ENCODE measurements at places on chromosomes 4 and X.
A peak's percentile ranks its signal among the peaks of the same experiment; 100 is the strongest.

- DNase-seq: no peak
These were observed 53.1 kb downstream of the ATXN3L start for GRCh38 chrX:13266641-13267345.

DNA sequence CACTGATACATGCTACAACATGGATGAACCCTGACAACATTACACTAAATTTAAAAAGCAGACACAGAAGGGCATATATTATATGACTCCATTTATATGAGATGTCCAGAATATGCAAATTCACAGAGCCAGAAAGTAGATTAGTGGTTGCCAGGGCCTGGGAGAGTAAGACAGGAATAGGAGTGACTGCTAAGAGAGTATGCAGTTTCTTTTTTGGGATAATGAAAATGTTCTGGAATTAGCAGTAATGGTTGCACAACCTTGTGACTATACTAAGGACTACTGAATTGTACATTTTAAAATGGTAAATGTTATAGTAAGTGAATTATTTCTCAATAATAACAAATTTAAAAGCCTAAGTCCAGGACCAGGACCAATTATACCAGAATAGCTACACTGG, 29.5 kb upstream of the NUP54 start:
- DNase-seq: no peak

GRCh38 chr4:139214039-139214534, 37.1 kb upstream of the ELF2 start:
- DNase-seq: no peak

DNA sequence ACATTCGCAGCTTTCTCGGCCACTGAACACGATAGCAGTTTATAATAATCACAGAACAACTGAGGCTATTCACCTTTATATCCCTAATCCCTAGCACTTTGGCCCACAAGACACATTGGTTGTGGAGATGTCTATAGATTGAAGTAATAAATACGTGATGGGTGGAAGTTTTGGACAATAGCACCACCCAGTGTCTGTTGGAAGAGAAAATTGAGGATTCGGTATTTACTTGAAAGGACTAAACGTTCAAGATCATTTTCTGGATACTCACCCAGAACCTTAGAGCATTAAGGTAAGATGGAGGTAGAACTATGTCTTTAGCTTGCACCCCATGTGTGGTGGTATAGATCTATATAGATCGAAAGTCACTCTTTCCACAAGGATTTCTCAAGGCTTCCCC, 787 bp upstream of the TMSB15A start:
- no peak for DNase-seq

DNA sequence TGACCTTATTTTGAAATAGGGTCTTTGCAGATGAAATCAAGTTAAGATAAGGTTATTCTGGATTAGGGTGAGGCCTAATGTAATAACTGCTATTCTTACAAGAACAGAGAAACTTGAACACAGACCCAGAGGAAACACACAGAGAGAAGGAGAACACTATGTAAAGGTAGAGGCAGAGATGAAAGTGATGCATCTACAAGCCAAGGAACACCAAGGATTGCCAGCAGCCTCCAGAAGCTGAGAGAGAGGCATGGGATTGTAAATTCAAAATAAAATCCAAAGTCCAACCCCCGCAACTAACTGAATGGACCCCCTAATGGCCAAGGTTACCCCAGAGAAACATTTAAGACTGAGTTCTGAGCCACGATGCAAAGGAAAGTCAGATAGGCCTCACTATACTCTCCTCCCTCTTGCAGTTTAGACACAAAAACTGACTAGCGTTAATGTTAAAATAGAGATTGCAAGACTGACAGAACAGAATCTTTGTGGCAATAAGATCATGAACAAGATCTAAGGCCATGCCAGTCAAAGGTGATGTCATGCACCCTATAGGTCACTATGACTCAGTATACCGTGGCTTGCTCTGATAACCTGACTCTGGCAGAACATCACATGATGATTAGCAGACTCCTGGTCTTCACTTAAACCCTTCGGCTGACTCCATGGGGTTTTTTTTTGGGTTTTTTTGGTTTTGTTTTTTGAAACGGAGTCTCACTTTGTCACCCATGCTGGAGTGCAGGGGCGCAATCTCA, 42.9 kb downstream of the DDX60L start:
- no peak for DNase-seq

- DNase-seq: no peak
These were observed 324.0 kb downstream of the STPG2 start for GRCh38 chr4:97819294-97819693.

- no peak for DNase-seq
These were observed 415.1 kb downstream of the FAM47B start for GRCh38 chrX:35357656-35358055.

DNA sequence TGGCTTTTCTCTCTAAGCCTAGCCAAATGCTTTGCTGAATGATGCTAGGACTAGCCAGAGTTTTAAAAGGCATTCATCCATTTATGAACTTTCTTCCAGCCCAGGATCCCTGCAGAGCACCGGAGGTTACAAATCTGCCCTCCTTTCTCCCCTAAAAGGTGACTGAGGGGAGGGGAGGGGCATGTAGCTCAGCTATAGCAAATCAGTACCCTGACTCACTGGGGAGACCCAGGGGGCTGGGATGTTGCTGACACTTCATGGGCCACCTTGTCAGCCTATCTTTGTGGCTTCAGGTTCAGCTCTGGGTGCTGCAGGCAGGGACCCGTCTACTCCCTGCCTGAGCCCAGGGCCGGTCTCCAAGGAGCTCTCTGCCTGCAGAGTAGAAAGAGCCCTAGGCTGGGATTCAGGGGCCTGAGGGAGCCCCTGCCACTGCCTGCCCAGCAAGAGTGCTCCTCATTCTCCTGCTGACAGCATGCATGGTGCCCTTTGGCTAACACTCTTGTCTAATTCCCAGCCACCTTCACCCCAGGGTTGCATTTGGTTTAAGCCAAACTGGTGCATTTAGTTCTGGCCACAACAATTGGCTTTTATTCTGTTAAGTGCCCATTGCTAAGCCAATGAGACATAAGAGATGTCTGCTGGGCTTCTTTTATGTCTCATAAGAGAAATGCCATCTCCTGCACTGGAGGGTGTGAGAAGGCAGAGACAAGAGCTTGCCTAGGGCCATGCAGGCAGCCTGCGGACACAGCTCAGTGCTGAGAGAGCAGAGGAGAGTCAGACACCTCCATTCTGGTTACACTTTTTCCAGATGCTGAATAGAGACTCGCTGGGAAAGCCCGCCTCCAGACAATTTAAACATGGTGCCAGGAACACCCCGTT, 11.9 kb upstream of the UBA6 start:
- no peak for DNase-seq

- DNase-seq: no peak
These were observed 82.6 kb downstream of the SORBS2 start for GRCh38 chr4:185729391-185729804.

GRCh38 chr4:123785538-123785937, 388.9 kb downstream of the SPRY1 start:
- DNase-seq: no peak

DNA sequence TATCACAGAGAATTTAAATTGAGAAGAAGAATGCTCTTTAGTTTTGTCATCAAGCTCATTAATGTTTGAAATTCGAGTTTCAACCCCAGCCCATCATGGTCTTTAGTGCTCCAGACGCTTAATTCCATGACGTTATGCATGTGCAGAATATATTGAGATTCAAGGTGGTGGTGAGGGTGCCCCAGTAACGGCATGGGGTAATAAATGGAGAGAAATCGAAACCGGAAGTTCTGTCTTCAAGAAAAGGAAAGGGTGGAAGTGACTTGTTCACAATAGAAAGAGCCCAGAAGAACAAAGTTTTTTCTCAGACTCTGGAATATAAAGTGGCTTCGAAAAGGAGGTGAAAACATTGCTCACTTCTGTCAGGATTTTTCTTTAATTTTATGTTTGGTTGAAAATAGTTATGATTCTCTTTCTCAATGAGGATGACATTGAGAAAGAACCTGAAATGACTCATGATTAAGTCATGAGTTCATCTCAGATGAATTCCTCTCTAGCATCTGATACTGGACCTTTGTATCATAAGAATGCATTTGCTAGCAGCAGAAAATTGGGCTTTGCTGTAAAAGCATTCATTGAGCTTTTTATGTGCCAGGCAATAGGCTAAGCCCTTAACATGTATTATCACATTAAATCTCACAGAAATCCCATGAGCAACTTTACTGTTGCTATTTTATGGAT, 779 bp upstream of the DDX60L start:
- DNase-seq: peak; percentile 44

GRCh38 chr4:130422261-130422660, 1326.3 kb downstream of the C4orf33 start:
- no peak for DNase-seq

DNA sequence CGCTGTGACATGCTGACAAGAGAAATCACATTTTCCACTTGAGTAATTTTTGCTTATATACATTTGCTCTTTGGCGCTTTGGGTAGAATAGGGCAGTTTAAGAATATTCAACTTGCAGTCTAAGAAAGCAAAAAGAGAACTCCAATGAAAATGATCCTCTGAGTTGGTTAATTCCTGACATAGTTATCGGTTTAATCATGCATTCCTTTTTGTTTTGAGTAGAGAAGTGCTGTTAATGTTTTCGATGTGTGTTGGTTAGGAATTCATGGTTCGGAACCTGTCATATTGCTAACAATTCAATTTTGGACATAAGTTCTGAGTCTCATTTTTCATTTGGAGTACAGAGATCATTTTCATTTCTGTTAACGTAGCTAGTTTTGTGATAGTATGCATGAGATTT, 700.6 kb upstream of the PITX2 start:
- DNase-seq: no peak

GRCh38 chrX:110026099-110026844, 23.4 kb downstream of the TMEM164 start:
- DNase-seq: no peak

DNA sequence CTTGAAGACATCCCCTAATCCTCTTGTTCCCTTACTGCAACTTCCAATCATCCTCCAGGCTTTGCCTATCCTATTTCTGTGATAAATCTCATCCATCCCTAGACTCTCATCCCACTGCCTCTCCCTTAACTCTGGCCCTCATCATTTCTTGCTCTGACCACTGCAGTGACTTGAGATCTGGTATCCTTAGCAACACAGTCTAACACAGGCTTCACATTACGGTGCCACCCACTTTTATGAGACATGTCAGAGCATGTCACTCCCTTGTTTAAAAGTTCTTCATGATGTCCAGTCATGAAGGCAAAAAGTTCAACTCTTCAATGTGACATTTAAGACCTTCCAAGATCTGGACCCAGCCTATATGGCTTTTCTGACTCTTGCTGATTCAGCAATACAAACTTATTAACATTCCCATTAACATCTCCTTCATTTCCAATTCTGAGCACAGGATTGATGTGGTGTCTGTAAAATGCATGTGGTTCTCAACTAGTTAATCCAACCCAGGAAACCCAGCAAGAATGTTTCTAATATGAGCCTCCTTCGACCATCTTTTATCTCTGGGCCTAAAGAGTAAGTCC, 64.0 kb downstream of the OR13H1 start:
- DNase-seq: no peak

- DNase-seq: no peak
These were observed 145.9 kb upstream of the ZFP42 start for GRCh38 chr4:187849556-187850225.

DNA sequence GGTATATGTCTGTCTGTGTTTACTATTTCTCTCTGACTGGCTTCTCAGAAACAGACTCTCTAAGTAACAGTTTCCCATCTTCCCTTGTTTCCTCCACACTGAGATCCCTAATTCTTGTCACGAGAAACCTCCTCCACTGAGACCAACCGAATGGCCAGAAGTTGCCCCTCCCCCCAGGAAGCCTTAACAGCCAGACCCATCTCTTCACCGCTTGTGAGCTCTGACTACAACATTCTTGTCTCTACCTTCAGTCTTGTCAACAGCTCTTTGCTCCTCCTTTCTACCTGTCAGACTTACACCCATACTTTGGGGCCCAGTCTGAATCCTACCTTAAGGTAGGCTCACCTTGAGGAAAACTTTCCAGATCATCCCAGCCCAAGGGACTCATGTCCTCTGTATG, 90.8 kb downstream of the NHSL2 start:
- DNase-seq: no peak

- DNase-seq: no peak
These were observed 140.1 kb downstream of the BTC start for GRCh38 chr4:74654230-74654681.

- no peak for DNase-seq
These were observed 63.8 kb downstream of the SLITRK2 start for GRCh38 chrX:145881175-145881995.

DNA sequence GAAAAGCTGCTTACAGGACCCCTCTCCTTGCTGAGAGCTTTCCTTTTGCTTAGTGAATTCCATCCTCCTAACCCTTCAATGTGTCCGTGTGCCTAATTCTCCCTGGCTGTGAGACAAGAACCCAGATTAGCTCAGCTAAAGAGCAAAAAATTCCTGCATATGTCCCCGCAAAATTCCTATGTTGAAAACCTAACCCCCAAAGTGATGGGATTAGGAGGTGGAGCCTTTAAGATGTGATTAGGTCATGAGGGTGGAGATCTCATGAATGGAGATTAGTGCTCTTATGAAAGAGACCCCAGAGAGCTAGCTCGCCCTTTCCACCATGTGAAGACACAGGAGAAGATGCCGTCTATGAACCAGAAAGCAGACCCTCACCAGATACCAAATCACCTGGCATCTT, 503.0 kb upstream of the DIAPH2 start:
- no peak for DNase-seq

- DNase-seq: no peak
These were observed 20.3 kb downstream of the ATP8A1 start for GRCh38 chr4:42636645-42636949.

- DNase-seq: no peak
These were observed 24.4 kb downstream of the TRIM2 start for GRCh38 chr4:153228512-153229140.

GRCh38 chr4:73418677-73419076, 14.6 kb downstream of the ALB start:
- no peak for DNase-seq

DNA sequence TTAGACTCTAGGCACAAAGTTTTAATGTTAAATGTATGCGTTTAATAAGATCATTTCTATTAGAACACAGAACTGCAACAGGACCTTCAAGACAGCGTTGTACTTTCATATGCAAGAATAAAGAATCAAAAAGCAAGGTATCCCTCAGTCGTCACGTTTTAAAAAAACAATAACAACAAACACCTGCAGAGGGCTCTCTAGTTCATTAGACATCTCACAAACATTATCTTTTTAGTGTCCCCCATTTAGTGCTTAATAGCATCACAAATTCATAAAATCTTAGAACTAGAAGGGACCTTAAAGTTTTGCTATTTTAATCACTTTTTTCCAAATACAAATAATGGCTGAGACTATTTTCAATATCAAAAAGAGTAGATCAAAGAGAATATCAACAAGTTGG, 236.6 kb downstream of the DCHS2 start:
- DNase-seq: no peak

- no peak for DNase-seq
These were observed 47.8 kb downstream of the TMA16 start for GRCh38 chr4:163542275-163542674.

- DNase-seq: peak; percentile 24
These were observed 797 bp downstream of the TXLNG start for GRCh38 chrX:16786791-16787735.

- DNase-seq: no peak
These were observed 66.6 kb downstream of the ING2 start for GRCh38 chr4:183571350-183571941.

All from T-cell (primary cell).